Memory B cell (primary cell): ENCODE measurements at places on chromosomes 2 and 18.

DNA sequence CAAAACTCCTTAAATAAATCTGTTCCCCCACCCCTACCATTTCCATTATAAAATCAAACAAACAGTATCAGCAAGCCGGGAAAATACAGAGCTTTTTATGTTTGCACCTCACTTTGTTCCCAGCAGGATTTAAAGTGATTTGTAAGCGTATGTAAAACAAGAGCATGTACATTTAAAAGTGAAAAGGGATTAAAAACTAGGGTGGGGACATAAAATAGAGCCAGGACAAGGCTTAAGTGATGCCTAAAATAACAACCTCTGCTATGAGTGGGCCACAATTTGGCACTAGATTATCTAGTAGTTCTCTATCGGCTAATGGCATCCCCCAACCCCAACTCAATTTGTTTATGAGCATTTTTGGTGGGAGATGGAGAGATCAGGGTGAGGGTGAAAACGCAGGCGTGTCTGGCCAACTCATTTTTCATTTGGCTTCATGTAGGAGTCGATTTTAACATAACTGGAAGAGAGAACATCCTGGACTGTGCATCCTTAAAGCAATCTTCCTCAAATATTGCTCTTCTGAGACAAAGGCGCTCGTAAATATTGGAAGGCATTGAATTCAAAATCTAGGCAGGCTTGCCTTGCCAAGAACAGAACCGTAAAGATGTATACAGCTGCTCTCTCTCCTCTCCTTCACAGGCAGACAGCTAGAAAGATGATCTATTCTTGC lies 34.5 kb upstream of the TSPYL6 start:
- no peak for DNase-seq

GRCh38 chr2:177141866-177142265 lies 70.7 kb upstream of the HNRNPA3 start:
- DNase-seq: no peak

GRCh38 chr2:37090019-37090477 lies 5.7 kb downstream of the GPATCH11 start:
- DNase-seq: peak; percentile 16

GRCh38 chr2:48457227-48457626 lies 72.7 kb upstream of the STON1 start:
- no peak for DNase-seq

- no peak for DNase-seq
Measured at GRCh38 chr18:8699948-8700347, 5.4 kb upstream of the MTCL1 start.

DNA sequence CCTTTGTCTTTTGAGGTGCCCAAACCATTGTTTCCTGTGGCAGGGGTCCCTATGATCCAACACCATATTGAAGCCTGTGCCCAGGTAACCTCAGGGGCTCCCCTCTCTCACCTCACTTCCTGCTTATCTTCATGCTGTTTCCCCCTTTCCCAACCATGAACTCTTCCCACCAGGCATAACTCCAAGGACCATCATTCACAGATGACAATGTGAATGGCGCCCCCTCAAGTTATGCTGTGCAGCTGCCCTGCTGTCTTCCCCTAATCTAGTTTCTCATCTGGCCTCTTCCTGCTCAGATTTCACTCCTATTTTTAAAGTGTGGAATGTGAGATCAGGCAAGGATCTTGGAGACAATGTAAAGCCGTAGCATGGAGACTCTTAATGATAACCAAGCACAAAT lies 1.4 kb downstream of the GMPPA start:
- no peak for DNase-seq

GRCh38 chr2:3712424-3712823 lies 9.0 kb downstream of the DCDC2C start:
- DNase-seq: no peak

- no peak for DNase-seq
Measured at GRCh38 chr2:136645236-136645828, 120.0 kb upstream of the THSD7B start.
